Fibroblast of skin of abdomen (primary cell): ENCODE measurements at places on chromosomes 16 and 17.

- no peak for DNase-seq
Observed at GRCh38 chr16:11554053-11554452, 32.7 kb downstream of the LITAF start.

GRCh38 chr16:53779186-53779585 lies 75.2 kb downstream of the FTO start:
- DNase-seq = no peak

GRCh38 chr16:792221-792995 lies 4.0 kb downstream of the CHTF18 start:
- DNase-seq = no peak

DNA sequence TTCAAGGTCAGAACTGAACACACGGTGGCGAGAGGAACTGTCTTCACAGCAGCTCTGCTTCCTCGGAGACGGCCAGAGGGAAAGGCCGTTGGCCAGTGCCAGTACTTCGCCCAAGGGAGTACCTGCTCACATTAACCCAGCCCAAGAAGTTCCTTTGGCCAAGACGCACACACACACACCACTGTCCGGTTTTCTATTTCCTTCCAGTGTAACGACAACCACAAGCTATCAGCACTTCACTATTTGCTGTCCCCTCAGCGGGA lies 744 bp upstream of the GGNBP2 start:
- DNase-seq = peak; percentile 35

DNA sequence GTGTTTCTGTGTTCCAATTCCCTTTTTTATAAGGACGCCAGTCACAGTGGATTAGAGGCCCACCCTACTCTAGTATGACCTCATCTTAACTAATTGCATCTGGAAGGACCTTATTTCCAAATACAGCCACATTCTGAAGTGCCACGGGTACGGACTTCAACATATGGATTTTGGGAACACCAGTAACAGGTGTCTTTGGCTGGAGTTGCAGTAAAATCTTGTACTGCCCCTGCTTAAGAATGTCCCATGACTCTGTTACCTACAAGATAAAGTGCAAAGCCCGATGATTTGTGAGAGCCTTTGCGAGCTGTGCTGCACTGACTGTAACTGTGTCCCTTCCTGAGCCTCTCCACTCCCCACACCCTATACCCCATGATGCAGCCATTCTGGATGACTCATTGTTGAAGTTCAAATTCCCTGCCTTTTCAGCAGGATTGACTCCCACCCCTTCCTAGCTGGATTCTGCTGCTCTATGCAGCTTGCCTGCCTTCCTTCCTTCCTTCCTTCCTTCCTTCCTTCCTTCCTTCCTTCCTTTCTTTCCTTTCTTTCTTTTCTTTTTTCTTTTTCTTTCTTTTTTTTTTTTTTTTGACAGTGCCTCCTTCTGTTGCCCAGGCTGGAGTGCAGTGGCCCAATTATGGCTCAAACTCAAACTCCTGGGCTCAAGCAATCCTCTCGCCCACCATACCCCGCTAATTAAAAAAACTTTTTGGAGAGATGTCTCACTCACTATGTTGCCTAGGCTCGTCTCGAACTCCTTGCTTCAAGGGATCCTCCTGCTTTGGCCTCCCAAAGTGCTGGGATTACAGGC lies 2.1 kb downstream of the HCRT start:
- peak; percentile 16 for DNase-seq

DNA sequence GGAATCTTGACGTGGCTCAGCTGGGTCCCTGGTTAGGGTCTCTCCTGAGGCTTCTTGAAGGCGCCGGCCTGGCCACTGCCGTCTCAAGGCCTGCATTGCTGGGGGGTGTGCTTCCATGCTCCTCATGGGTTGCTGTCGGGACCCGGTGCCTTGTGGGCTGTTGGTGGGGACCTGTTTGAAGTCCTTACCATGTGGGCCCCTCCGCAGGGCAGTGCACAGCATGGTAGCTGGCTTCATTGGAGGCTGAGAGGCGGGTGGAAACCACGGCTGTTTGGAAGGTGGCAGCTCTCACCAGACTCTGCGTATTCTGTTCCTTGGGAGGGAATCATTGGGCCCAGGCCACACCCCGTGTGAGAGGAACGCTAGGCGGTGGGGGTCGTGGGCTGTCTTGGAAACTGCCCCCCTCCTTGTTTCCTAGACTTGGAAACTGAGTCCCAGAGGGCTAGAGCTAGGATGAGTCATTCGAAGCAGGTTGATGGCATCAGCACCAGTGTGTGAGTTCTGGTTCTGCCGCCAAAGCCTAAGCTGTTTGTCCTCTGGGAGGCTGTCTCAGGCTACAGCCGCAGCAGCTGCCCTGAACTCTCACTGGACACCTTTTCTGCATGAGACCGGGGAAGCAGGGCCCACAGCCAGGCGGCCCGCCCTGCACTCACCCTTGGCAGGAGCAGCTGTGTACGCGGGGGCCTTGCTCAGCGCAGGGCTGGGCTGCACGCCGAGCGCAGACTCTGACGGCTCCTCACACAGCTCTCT lies 35.2 kb downstream of the ZNF750 start:
- DNase-seq = peak; percentile 10

DNA sequence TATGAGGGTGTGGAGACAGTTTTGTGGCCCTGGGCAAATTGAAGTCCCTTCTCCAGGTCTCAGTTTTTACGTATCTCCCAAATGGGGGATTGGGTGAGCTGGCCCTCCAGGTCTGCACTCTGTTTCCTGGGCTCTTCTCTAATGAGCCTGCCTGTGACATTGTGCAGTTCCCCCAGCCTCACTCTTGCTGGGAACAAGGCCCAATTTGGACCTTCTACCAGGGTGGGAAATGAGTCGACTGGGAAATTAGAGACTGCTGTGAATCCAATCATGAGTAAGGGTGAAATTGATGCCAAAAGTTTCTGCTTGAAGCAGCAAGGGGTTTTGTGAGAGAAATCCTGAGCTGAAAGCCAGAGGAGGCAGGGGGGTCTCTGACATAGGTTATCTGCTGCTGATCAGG lies 71.5 kb upstream of the KSR1 start:
- peak; percentile 45 for DNase-seq

DNA sequence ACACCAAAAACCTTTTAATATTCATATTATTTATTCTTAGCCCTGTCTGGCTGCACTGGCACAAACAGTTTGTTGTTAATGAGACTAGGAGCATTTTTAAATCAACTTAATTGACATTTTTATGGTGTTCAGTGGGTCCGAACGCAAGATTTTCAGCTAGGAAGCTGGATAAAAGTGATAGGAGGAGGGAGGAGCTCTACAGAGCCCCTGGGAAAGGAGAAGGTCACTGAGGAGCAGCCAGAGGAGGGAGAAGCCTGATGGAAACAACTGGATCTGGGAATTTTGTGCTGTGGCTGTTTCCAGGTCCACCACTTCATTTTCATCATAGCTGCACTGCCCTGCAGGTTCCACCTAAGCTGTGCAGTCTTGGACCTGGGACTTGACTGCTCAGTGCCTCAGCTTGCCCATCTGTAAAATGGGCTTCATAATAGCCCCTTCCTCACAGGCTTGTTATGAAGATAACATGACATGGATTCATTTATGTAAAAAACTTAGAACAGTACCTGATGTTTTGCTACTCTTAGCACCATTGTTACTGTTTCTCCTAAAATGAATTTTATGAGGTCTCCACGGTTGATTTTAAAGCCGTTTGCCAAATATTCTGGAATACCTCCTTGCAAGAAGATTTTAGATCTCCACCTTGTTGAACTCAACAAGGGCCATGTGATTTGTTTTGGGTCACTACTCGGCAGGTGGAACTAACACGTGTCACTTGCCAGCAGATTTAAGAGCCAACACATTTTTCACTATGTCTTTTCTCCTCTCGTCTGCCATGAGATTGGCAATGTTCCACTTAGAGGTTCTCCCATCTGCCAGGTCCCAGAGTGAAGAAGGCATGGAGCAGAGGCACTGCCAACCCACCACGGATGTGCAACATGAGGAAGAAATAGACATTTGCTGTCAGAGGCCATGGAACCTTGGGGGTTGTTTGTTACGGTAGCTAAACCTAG lies 18.7 kb upstream of the GRIN2A start:
- DNase-seq = no peak

DNA sequence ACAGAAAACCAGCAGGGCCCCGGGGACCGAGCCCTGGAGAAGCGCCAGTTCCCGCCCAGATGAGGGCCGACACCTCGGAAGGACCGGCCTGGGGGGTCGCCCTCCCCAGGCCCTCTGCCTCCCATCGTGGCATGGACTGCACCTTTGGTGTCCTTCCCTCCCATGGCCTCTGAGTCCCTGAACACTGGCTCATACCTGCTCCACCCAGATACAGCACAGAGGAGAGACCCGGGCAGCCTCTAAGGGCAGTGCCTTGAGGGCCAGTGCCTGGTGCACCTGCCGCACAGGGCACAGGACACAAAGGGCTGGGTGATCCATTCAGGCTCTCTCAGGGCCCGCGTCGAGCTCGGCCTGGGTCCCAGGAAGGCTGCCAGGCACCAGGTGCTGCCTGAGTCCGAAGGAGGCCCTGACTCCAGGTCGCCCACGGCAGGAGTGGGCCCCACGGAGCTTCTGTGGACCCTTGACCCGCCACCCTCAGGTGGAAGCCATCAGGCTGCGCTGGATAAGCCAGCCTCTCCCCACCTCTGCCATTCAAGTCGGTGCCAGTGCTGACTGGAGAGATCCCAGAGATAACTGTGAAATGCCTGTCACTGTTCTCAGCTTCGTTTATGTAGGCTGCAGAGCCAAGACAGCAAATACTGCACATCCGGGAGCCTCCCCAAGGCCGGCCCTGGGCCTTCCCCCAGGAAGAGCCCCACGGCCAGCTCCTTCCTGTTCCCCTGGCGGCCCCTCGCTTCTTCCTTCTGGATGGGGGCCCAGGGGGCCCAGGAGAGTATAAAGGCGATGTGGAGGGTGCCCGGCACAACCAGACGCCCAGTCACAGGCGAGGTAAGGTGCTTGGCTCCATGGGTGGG lies at the start of gene ZG16B:
ZG16B (plus strand) TSS at position 803 of the 854 bp plus-strand sequence. CDS start 139 bp downstream, outside the sequence.
- DNase-seq = no peak

- no peak for DNase-seq
Observed at GRCh38 chr16:68404736-68405345, 43.5 kb downstream of the SMPD3 start.

GRCh38 chr16:73428121-73428520 lies 380.2 kb upstream of the ZFHX3 start:
- DNase-seq = no peak

DNA sequence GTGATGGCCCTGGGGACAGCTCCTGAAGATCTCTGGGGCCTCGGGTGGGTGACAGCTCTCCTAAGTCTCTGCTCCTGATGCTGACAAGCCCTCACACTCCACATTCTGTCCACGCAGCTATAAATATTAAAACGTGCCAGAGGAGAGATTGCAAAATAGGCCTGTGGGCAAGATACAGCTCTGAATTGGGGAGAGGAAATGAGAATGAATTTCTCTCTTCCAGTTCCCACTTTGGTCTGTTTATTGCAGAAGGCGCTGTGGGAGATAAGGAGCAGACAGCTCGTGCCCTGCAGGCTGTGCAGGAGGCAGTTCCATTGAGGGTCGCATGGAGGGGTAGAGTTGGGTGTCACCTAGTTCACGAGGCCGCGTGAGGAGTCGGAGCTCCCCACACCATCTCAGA lies 87.5 kb upstream of the SDK2 start:
- DNase-seq = no peak

GRCh38 chr17:76176701-76177574 lies 35.9 kb upstream of the FOXJ1 start:
- no peak for DNase-seq

DNA sequence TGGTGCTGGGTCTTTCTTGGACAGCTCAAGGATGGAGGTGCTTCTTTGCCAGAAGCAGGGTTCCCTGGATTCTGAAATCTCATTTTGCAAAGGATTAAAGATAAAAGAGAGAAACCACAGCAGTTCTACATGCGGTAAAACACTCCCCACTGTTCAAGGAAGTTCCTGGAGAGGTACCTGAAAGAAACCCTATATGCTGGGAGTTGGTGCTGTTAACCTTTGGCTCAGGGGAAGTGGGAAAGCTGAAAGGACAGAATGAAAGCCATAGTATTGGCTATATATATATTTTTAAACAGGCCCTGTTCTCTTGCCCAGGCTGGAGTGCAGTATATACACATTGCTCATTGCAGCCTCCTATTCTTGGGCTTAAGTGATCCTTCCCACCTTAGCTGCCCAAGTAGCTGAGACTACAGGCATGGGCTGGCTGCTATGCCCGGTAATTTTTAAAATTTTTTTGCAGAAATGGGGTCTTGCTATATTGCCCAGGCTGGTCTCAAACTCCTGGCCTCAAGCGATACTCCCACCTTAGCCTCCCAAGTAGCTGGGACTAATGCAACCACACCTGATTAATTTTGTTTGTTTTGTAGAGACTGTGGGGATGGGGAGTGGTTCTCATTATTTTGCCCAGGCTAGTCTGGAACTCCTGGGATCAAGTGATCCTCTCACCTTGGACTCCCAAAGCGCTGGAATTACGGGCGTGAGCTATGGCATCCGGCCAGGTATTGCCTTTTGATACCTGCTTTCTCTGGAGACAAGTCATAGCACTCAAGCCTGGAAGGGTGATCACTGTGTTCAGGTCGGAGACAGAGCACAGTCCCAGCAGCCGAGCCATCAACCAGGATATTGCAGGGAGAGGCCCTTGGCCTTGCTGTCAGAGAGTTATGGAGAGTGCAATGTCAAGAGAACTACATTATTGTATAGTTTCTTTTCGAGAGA lies 55.2 kb downstream of the MSI2 start:
- DNase-seq = no peak

GRCh38 chr16:89058812-89059211 lies 34.8 kb upstream of the ACSF3 start:
- no peak for DNase-seq

DNA sequence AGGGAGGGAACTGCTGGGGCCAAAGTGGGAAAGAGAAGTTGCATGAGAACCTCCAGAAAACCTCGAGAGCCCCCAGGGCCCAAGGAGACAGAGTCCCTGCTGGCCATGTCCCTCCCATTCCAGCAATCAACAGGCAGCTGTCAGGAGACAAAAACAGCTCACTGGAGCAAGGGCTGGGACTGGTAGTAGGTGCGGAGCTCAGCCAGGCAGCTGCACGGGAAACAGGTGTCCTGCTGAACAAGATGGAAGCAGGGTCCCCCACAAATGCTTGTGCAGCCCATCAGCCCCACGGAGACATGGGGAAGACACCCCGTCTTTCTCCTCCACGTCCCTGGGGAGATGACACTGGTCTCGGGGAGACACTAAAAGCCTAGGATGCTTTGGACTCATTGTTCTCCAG lies 34.5 kb downstream of the SDK2 start:
- DNase-seq = no peak

- no peak for DNase-seq
Observed at GRCh38 chr17:31357839-31358394, 33.6 kb upstream of the RAB11FIP4 start.

- no peak for DNase-seq
Observed at GRCh38 chr17:1789936-1790335, 28.1 kb downstream of the SERPINF1 start.

DNA sequence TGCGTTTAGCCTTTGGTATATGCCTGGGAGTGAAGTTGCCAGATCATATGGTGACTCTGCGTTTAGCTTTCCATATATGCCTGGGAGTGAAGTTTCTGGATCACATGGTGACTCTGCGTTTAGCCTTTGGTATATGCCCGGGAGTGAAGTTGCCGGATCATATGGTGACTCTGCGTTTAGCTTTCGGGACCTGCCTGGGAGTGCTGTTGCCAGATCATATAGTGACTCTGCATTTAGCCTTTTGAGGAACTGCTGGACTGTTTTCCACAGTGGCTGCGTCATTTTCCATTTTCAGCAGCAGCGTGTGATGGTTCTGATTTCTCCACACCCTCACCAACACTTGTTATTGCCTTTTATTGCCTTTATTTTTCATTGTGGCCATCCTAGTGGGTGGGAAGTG lies 73.0 kb downstream of the OR1D5 start:
- no peak for DNase-seq

- DNase-seq = no peak
Observed at GRCh38 chr17:19719355-19720209, 3.2 kb upstream of the SLC47A2 start.

- peak; percentile 38 for DNase-seq
Observed at GRCh38 chr16:20901436-20902112, 1.0 kb downstream of the LYRM1 start.
